ENCODE measurements at places on chromosomes 7 and 10.

DNA sequence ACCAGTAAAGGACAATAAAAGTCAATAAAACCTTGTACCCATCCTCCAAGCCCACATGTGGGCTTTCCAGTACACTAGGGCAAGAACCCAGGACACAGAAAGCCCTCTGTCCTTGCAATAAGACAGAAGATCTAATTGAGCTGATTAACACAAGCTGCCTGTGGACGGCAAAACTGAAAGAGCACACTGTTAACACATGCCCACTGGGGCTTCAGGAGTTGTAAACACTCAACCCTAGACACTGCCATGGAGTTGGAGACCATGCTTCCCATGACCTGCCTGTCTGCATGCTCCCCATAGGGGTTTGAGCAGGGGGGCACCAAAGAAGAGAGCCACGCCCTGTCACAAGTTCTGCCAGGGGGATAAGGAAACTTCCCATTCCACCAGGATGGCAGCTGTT, 22.6 kb upstream of the WIPF3 start:
- no peak for ATAC-seq

- ATAC-seq: no peak
Measured at GRCh38 chr7:99011341-99011705, 132.6 kb downstream of the SMURF1 start.

GRCh38 chr10:97090644-97091043, 95.1 kb downstream of the SLIT1 start:
- no peak for ATAC-seq

- peak; percentile 84 for ATAC-seq
Measured at GRCh38 chr10:72162978-72163377, 52.8 kb upstream of the ANAPC16 start.

DNA sequence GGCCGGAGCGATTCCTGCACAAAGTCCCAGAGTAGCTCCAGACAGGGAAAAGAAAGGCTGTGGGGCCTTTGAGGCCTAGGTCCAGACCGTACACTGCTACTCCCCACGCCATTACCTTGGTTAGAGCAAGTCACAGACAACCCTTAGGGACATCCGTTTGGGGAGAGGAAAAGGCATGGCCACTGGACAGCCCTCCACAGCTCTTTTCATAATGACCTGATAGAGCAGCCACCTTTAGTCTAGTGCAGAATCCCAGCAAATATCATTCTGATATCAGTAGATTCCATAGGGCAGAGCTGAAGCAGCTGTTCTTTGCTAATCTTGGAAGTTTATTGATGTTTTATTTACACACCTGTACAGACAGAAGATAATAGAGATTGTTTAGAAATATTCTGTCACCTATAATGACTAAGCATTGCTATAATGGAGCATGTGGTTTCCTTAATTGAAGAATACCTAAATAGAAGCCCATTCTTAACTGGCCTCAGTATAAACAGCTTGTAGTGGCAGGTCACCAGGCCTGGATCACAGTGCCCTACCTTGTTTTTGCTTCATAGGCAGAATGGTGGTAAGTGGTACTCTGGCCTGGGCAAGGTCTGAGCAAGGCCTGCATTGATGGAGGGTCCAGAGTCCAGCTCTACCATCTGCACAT, 27.9 kb downstream of the OGDH start:
- ATAC-seq: no peak

DNA sequence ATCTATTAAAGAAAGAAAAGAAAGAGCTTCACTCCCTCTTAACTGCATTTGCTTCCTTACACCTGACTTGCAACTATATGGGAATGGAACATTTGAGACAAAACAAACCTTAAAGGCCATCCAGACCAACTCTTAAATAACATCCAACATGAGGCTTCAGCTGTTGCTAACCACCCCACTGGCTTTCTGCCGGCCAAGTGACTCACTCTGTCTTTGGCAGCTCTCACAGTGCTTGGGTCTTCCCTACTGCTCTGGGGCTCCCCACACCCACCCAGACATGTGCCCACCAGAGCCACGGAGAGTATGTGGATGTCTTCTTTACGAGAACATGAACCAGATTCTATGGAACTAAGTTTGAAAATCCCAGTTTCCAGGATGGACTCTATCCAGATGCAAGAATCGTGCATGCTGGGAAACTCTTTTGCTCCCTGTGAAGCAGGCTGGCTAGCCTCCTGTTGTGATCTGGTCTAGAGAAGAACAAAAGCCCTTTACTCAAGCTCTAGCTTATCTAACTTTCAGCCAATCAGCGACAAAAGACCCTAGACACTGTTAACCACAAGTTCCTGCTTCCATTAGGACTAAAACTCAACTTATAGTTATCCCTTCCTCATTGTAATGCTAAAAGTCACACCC, 245.7 kb downstream of the TCERG1L start:
- no peak for ATAC-seq

DNA sequence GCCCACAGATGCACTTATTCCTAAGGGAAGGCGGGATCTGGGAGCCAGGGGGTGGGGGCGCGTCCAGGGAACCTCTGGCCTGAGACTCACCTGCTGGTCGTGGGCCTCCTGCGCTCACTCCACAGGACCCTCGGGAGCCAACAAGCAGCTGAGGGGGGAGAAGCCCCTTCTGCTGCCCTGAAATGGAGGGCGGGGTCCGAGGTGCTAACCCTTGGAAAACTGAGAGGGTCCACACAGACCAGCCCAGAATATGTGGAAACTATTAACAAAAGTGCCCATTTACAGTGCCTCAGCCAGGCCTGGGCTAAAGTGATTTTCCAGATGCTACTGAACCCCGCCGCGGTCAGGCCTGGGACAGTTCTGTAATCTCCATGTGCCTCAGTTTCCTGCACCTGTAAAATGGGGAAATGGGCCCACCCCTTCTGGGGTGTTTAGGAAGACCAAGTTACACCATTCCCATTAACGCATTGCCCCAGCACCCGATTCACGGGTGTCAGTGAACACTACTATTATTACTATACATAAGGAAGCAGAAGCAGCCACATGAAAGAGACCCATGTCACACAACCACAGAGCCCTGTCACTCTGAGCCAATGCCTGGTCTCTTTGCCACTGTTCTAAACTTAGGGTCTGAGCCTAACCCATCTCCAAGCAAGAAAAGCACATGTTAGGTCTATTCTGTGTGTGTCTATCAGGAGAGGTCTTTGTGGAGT, 630 bp upstream of the VSTM4 start:
- no peak for ATAC-seq

- no peak for ATAC-seq
Measured at GRCh38 chr10:11010582-11010981, 7.1 kb upstream of the CELF2 start.

DNA sequence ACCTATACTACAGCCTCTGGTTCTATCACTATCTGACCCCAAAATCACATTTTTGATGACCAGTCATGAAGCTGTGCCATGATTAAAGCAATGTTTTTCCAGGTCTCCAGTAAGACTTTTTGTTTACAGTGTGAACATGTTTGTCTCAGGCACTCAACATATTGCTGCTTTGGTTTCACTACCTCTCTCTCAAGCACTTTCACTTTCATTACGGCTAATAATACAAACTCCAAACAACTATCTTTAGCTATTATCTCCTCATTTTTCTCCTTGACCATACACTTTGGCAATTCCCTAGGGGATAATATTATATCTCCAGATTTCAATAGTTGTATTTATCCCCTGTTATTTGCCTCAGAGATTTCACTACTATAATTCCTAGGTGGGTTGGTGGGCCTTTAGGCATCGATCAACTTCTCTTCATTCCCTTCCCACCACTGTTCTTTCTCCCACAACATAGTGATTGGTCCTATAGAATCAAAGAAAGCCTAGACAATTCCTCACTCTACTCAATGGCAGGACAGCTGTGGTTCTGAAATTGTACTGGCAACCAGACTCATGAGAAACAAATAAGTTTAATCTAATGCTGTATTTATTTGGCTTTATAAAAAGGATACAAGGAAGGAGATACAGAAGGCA, 261.4 kb upstream of the ZWINT start:
- ATAC-seq: peak; percentile 68

Measured in stimulated activated memory B cell treated with anti-CD40 and anti-IgM and Interleukin-4, amounts not matched to agents 10 μg/mL and 1 μg/mL and 100 μg/mL, for 72 hours (primary cell).